Breast epithelium (tissue), 4 donors: ENCODE measurements at places on chromosomes 11 and 22. TPM values are rescaled to one million over a fixed set of nuclear protein-coding genes. Genes with fewer than 3 reads are reported as not detected.

Gene ANKK1
- total RNA-seq: 3.4 TPM

Gene CHRNA10
- total RNA-seq: 0.48 TPM

Gene ZC3H12C
- total RNA-seq: 13.2 TPM

Gene SLCO2B1
- 32.3 TPM for total RNA-seq

- no peak for DNase-seq
These were observed 31.6 kb upstream of the IZUMO1R start for GRCh38 chr11:94272738-94273313.

DNA sequence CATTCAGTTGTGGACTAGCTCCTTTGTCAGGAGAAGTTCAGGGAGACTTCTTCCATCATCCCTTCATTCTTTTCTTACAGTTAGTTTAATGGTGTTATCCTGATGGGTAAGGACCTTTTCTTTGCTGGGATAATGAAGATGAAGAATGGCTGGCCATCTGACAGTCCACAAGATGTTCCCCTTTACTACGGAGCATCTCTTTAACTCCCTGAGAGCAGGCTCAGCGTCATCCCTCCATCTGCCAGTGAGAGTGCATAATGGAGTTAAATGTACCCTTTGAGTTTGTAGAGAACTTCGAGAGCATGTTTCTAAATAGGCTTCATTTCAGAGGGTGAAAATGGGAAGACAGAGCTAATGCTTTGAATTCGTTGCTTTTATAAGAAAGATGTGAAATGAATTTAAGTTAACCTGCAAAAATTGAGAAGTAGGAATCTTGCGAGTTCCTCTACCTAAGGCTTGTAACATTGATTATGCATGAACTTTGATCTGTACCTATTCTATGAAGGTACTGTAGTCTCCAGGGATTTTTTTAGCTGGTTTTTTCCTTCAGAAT, 1.7 kb downstream of the EP300 start:
- DNase-seq: no peak

GRCh38 chr11:30196400-30197206, 34.2 kb upstream of the FSHB start:
- peak; percentile 57 for DNase-seq

GRCh38 chr11:22875869-22876473, 15.7 kb upstream of the CCDC179 start:
- peak; percentile 30 for DNase-seq

DNA sequence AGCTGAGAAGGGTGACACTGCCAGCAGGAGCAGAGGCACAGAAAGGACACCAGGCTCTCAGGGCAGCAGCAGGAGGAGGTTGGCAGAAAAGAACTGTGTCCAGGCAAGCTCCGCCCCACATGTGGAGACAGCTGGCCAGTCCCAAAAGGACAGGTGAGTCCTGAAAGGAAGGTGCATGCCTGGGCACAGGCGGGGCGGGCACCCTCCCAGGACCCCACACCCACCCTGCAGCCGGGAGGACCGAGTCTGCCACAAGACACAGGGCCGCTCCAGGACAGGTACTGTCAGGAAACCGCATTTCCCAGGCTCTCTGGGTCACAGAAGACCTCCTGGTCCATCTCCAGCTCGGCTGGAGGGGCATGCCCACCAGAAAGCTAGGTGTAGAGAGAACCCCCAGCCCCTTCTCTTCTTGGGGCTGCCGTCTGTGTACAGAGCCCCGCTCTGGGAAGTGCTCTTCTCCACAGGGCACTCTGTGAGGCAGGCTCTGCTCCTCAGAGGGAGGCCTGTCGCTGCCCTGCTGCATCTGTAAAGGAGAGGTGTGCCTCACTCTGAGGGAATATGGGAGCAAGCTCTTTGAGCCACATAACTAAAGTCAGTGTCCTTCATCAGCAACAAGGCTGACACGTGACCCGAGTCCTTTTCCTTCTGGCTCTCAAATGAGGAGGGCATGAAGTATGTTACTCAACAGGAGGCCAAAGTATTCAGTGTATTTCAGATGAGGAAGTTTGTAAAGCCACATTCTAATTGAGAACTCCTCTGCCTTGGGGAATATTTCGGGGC, 50.5 kb downstream of the CLTCL1 start:
- no peak for DNase-seq

DNA sequence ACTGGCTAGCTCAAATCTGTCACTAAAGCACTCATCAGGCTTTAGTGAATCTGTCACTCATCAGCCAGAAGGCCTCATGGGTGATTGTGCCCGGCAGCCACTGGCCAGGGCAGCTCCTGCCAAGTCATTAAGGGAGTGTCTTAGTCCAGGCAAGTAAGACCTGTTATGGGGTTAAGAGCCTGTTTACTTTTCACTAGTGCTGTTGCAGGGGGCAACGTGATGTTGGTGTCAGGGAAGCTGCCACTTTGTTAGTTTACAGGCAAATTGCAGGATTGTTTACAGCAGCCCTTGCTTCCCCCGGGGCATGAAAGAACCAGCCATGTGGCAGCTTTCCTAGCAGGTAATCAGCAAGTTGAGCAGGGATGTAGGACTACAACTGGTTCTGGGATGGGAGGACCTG, 155.6 kb upstream of the NCAM1 start:
- no peak for DNase-seq

GRCh38 chr11:6377902-6378639, 12.2 kb upstream of the SMPD1 start:
- no peak for DNase-seq

GRCh38 chr22:22414266-22414665, 94.3 kb downstream of the ZNF280B start:
- DNase-seq: no peak

DNA sequence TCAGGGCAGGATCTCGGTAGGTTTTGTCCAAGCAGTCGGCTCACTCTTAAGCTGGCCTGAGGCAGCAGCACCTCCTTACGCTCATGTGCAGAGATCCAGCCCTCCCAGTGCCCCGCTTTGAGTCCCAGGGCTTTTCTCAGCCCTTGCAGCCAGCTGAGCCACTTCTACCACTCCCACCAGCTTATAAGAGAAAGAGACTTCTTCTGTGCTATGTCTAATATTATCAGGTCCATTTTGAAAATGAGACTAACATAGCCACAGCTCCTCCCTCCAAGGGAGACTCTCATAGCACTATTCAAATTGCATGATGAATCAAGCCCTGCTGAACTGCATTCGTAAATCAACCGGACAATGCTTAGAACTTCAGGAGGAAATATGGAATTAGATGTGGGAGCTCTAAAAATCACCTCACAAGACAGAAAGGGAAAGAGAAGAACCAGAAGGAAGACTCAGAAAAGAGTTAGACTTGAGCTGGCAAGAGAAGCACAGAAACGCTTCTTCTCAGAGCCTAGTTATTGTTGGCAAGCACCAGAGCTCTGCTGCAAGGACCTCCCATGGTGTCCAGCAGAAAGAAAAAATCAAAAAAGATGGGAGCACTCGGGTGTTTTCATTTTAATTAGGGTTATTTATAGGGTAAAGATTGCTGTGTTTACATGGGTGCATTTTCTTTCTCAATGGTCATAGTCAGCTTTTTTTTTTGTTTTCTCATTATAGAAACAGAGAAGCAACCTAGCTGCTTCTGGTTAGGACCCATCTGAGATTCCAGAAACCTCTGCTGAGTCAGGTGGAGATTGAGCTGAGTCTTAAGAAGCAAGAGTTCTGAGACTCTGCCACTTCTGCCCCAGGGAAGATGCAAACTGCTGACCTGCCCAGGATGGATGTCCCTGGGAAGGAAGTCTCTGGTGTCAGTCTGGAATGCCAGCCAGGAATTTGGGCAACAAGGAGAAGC, 181.4 kb downstream of the ETS1 start:
- no peak for DNase-seq

DNA sequence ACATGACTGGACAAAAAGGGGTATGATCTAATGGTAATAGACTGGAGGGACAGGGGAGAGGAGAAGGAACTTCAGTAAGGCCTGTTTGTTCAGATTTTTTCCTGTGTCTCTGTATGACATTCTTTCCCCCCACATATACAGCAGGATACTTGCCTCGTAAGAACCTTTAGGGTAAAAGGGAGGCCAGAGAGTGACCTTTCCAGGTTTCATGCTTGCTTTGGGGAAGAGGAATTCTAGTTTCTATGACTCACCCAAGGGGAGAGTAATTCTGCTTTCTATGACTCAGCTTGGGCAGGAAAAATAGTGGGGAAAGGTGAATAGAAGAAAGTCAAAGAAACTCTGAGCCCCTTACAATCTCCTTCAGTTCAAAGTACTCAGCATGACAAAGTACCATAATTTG, 457.0 kb downstream of the DLG2 start:
- DNase-seq: no peak

DNA sequence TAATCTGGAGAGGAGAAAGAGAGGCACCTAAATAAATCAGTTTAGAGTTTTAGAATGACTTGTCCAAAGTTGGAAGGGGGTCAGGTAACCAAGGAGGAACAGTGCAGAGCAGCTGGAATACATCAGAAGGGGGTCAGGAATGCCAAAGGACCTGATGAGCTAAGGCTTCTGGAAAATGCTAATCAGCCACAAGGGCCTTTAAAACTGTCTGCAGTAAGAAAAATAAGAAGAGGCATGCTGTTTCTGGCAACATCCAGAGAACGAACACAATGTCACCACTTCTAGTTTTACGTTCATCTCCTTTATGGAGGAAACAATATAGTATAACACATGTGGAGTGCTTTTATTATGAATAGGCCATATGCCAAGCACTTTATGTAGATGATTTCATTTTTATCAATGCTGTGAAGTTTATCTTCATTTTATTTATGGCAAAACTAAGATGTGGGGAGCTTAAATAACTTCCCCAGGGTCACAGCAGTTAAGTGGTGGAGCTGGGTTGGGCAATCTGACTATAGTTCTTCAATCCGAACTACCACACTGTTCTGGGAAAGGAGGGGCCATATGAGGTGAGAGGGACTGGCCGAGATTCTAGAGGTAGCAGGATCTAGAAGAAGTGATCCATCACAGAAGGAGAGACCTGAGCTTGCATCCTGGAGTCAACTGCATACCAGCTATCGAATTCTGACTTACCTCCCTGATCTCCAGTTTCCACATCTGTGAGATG, 22.6 kb downstream of the ACO2 start:
- DNase-seq: no peak

- DNase-seq: no peak
These were observed 49.8 kb downstream of the CLMP start for GRCh38 chr11:123145220-123145619.

- DNase-seq: peak; percentile 82
These were observed 50.2 kb downstream of the RPL27A start for GRCh38 chr11:8732748-8733241.

GRCh38 chr11:61442616-61443015, 12.7 kb downstream of the SDHAF2 start:
- no peak for DNase-seq
